ENCODE measurements at places on chromosomes 5 and 9. TPM values are rescaled to one million over a fixed set of nuclear protein-coding genes. Genes with fewer than 3 reads are reported as not detected.

The CCDC180 gene
- 0.12 TPM for polyA plus RNA-seq

- no peak for DNase-seq
Observed at GRCh38 chr5:110625376-110625999, 101.0 kb downstream of the TMEM232 start.

The ARL14EPL gene
- not detected for polyA plus RNA-seq

GRCh38 chr5:151520294-151520693 lies 70.8 kb downstream of the FAT2 start:
- DNase-seq = no peak

- DNase-seq = no peak
Observed at GRCh38 chr5:16564248-16564867, 52.4 kb downstream of the RETREG1 start.

DNA sequence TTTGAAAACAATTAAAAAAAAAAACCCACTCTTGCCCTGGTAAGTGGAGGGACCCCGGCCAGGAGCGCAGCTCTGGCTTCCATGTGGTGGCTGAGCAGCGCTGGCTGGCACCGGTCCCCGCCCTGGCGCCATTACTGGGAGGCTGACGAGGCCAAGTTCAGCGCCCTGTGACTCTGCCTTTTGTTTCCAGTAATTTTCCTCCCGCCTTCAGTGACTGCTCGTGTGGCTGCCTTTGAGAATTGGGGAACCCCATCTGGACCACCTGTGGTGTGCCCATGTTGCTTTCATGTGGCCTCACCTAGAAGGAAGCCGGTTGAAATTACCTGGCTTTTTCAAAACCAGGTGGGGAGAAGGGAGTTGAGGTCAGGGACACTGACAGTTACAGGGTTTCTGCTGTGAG lies 136.1 kb downstream of the GAPVD1 start:
- DNase-seq = no peak

DNA sequence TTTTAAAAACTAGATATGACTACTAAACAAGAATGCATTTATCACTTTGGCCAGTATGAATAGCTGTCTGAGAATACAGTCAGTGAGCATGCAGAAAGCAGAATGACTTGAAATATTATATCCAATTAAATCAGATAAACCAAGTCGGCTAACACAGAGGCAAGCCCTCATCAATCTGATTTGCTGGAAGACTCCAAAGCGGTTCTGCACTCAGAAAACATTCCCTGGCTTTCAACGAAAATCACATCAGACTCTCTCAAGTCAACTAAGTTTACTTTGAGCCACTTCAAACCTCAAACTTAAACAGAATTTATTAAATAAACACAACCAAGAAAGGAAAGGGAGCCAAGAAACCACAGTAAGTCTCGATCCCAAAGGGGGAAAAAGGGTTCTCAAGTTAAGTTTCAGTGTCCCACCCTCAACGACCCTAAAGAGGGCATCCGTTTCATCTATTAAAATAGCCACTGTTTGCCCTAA lies 1.4 kb downstream of the MYO10 start:
- DNase-seq = no peak

GRCh38 chr5:146130440-146131045 lies 25.2 kb upstream of the PLAC8L1 start:
- no peak for DNase-seq

The TMEM215 gene
- polyA plus RNA-seq = not detected

DNA sequence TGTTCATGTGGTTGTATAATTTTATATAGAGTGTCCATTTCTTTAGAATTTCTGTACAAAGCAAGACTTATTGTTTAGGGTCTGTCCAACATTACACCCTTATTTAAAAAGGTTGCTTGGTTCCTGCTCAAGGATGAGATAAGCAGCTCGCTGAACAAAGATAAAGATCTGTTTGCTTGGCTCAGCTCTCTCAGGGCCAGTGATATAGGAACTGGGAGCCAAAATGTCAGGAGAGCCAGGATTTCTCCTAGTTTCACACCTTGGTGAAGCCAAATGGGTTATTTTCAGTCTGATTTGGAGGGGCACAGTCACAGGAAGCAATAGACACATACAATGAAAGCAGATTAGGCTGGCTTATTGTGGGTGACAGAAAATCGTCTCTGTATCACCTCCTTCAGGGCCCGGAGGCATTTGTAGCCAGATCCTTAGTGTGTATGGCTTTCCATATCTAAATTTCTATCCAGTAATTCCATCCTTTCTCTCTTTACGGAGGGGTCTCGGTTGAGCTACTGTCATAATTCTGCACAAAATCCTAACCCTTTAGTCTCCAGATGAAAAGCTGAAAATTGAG lies 396.4 kb downstream of the TMEM232 start:
- no peak for DNase-seq

The SPACA9 gene
- 3.6 TPM for polyA plus RNA-seq

DNA sequence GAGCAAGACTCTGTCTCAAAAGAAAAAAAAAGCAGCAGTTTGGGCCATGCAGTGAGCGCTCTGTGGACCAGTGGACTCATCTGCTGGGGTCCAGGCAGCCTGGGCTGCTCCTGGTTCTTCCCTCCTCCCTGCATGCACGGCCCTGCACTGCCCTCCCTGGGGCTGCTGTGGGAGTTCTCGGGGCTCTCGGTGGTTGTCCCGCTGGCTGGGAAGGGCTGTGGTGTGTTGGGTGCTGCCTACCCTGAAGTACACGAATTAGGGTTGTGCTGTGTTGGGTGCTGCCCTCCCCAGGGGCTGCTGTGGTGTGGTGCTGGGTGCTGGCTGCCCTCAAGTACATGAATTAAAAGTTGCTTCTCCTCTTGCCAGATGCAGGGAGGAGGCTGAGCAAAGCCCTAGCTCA lies 18.3 kb upstream of the CLPTM1L start:
- DNase-seq = no peak

The PCDHGB2 gene
- 0.12 TPM for polyA plus RNA-seq

GRCh38 chr5:126846344-126846743 lies 69.4 kb downstream of the LMNB1 start:
- no peak for DNase-seq

GRCh38 chr5:82312373-82312856 lies 34.3 kb upstream of the RPS23 start:
- DNase-seq = no peak

DNA sequence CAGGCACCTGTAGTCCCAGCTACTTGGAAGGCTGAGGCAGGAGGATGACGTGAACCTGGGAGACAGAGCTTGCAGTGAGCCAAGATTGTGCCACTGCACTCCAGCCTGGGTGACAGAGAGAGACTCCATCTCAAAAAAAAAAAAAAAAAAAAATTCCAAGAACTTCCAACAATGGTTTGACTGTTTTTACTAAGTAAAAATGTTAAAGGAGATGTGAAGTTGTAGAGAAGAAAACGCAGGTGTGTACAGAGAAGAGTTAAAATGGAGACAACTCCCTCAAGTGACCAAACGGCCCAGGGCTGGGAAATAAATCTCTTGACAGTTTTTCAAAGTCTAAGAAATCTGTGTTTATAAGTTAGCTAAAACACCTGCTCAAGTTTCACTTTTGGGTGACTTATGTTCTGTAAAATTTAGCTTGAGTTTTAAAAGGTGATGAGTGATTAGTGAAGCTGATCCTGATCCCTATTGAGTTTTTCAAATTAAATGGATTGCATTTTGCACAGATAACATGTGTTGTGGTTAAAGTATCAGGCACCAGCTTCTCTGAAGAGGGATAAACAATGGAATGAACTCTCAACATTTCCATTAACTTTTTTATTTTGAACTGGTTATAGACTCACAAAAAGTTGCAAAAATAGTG lies 255.2 kb upstream of the CD180 start:
- DNase-seq = no peak

DNA sequence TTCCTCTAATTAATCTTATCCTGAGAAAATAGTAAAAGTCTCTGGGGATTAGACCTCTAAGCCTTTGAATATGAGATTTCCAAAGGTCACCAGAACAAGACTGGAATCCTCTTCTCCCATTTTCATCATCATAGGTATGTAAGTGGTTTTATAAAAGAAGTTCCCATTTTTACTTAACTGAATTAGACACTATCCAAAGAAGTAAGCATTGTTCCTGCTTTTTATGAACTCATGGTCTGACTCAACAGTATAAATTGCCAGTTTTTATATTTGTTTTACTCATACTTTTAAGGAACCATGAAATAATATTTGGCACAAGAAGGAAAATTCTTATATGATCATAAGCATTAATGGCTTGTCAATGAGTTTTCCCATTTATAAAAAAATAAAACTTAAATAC lies 167.1 kb upstream of the ADRA1B start:
- no peak for DNase-seq

The SPATA31D4 gene
- polyA plus RNA-seq = not detected

The LCN15 gene
- not detected for polyA plus RNA-seq

DNA sequence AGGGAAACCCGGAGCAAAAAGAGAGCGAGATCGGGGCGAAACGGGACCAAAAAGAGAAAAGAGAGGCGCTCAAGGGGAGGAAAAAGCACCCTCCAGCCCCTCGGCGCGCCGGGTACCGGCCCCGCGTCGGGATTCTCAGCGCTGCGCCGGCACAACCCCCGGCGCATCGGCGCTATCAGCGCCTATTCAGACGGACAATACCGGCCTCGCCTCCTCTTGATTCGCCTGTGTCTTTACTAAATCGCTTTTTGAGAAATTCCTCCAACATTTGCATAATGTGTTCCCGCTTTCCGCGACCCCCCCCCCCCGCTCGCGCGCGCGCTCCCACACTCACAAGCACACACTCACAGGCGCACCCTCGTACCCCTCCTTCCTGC lies 578 bp downstream of the LHX6 start:
- DNase-seq = no peak

DNA sequence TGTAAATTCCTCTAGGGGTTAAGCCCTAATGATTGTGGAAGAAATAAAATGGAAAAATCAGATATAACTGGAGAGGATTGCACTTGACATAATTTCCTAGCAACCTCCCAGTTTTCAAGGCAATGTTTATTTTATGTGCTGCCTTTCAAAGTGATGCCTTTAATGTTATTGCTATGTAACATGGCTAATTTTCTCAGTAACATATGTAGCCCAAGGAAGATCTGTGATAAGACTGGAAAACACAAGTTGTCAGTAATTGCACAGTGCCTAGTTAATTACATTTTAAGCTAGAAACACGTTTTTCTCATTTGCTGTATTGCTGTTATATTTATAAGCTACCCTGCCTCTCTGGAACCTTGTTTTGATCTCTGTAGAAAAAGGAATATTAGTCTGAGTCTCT lies 49.2 kb upstream of the KCNN2 start:
- DNase-seq = no peak
